Bronchial epithelial cell (primary cell): ENCODE measurements at places on chromosomes 2 and 18. TPM values are rescaled to one million over a fixed set of nuclear protein-coding genes. Genes with fewer than 3 reads are reported as not detected.

Gene C1GALT1C1L
- not detected in 2 replicates for total RNA-seq

- no peak for DNase-seq
Measured at GRCh38 chr2:102050854-102051391, 59.2 kb downstream of the IL1R2 start.

DNA sequence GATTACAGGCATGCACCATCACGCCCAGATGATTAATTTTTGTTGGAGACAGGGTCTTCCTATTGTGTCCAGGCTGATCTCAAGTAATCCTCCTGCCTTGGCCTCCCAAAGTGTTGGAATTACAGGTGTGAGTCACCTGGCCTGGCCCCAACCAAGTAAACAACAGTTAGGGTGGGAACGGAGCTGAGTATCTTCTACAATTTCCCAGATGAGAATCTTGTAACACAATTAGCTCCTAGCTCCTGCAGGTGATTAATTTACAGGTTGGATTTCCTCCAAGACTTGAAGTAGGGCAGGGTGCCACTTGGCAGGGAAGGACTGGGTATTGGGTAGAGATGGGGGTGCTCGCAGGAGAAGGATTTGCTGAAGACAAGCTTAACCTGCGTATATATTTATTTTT, 17.8 kb downstream of the NLRC4 start:
- peak; percentile 86 for DNase-seq

DNA sequence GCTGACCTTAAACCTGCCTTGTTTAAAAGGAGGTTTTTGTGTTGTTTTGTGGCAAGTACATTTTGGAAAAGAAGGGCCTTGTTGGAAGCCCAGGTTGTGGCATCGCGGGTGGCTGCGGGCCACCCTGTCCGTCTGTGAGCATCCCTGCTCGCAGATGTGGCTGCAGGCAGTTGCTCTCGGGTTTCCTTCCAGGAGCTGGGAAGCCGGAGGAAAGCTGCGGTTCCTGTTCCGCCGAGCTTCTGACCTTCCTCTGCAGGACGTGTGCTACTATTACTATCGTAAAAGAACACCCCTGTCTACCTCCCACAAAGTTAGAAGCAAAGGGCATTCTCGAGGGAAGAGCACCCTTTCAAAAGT, 766 bp downstream of the MFF start:
- peak; percentile 35 for DNase-seq

- DNase-seq, result no peak
Measured at GRCh38 chr2:74429487-74430451, 8.2 kb downstream of the WDR54 start.

Gene C2orf81
- total RNA-seq, result 0.26 TPM in 2 replicates

GRCh38 chr2:13607139-13607538, 890.4 kb downstream of the TRIB2 start:
- DNase-seq, result no peak

- no peak for DNase-seq
Measured at GRCh38 chr18:74654638-74655037, 57.0 kb downstream of the ZNF407 start.

DNA sequence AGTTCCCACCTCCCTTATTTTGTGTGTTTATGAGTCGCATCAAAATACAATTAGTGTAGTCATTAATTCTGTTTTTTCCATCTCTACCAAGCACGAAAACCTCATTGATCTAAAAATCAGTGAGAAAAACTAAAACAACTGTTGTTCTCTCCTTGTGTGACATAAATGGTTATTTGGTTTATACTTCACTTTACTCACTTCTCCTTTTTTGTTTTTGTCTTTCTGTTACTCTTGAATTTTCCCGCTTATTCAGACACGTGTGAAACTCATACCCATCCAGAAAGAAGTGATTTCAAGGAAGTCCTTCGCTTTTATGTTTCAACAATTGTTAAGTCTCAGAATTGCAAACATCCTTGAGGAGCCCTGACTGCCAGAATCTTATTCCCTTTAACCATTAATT, 121.6 kb downstream of the EML6 start:
- DNase-seq, result no peak

Gene POMC
- total RNA-seq, result 0.26 and 0.64 TPM in 2 replicates
